ENCODE measurements at places on chromosomes 3 and 15.

DNA sequence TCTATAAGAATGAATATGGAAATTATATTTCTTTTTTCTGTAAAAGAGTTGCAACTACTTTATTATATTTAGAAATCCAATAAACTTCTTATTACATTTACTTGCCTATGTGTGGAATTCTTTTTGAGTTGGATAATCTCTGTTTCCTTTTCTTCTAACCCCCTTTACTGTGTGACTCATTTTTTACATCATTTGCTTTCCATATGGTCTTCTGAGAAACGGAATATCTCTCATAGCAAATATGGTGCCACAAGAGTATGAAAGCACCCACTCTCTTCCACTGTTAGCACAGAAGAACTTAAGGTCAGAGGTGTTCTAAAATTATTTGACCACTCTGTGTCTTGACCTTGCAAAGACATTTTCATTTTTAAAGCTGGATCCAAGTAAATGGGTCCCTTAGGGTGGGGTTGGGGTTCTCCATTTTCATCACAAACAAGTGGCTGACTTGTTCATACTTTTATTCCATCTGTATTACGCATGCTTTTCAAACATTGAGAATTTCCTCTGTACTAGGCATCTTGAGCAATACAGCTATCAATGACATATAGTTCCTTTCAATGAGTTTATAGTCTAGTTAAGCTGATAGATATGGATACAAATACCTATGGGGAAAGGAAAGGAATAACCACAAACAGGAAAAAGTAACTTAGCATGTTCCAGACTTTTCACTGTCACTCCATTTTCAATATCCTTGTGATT is 281.1 kb upstream of the TPRG1 start:
- no peak for DNase-seq

DNA sequence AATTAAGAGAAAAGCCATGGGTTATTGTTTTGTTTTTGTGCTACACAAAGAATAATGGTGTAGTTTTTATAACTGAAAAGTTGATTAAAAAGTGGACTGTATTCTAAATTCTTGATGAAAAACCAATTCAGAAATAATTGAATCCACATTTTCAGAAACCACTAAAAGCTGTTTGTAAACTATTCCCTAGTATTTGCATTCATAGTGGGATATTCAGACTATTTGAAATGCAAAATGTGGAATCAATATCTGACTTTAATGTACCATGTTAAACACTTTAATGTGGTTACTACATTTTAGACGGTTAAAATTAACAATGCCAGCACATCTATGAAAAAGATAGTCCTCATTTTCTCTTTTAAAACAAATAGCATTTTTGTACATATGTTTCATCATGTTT is 104.6 kb downstream of the ZIC4 start:
- DNase-seq, result no peak

DNA sequence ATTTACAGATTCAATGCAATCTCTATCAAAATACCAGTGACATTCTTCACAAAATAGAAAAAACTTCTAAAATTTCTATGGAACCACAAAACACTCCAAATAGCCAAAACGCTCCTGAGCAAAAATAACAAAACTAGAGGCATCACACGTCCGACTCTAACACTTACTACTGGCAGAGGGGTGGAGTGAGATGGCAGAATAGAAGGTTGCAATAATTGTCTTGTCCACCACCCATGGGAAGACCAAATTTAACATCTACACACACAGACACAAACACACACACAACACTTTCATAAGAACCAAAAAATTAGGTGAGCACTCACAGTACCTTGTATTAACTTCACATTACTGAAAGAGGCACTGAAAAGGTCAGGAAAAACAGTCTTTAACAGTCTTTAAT is 21.3 kb upstream of the KPNA4 start:
- DNase-seq, result no peak

DNA sequence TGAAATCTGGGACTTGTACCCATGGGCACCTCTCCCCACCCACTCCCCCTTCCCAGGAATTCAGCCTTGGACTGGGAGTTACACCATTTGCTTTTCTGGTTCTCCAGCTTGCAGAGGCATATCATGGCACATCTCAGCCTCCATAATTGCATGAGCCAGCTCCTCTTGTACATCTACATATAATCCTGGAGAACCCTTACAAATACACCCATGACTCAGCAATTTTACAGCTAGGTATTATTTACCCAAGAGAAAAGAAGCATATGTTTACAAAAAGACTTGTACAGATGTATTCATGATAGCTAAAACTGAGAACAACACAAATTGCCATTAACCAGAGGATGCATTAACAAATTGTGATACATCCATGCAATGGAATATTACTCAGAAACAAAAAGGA is 58.4 kb downstream of the RPLP1 start:
- no peak for DNase-seq

DNA sequence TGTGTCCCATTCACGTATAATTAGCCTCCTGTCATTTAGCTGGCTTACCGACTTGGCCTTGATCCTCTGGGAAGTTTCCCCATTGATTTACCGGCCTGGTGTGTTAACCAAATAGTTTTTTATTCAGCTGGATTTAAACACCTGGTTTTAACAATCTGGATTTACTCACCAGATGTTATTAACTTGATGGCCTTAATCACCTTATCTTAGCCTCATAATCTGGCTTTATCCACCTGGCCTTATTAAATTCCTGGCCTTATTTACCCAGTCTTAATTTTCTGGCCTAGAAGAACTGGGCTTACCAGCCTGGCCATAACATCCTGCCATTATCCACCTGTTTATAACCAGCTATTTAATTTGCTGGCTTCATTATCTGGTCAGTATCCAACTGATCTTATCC is 89.9 kb downstream of the IL12A start:
- DNase-seq, result no peak

DNA sequence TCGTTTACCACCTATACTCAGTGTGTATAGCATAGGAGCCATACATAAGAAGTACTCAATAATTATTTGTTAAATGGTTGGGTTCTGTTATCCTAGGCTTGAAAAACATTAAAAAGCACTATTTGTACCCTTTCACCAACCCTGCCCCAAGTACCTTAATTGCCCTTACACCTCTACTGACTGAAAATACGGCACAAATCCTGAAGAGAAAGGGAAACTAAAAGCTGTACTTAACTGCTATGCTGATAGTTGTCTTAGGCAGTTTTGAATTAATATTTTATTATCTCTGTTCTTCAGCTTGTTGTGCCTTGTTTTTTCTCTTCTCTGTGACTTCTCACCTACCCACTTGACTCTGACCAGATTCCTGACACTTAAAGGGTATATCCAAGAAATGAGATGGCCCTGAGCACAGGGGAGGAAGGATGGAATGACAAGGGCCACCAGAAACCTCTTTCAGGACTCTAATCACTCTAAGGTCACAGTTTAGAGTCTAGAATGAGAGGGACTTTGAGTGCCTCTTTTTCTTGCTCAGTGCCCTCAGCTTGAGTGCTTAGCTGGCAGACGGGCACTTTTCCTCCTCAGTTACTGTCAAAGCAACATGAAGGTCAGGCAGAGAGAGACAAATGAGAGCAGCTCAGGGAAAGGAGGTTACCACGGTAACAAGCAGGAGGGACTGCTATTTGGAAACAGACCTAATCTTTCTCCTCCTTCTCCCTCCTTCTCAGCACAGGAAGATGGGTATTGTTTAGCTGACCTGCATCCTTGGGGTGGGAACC is 136.5 kb downstream of the ZNF609 start:
- DNase-seq, result no peak

- no peak for DNase-seq
These were observed 208.4 kb downstream of the TNIK start for GRCh38 chr3:171251835-171252234.

- DNase-seq, result no peak
These were observed 291.4 kb upstream of the ATP11B start for GRCh38 chr3:182501856-182502255.

DNA sequence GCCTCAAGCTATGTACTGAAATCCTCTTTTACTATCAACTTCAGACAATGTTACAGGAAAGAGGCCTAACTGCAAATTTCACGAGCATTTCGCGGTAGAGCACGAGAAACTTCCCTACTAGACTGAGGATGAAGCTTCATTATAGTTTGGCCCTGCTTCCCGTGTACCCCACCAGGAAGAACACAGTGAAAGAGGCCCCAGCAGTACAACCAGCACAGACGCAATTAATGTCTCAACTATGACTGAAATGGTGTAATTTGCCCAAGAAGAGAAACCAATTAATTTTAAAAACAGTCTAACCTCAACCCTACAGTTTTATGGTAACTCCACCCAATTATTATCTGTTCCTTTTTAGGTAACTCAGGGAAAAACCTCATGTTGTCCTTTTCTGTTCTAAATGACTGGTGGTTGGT is 12.1 kb downstream of the CHSY1 start:
- no peak for DNase-seq
